Brain (organoid and tissue), 16 donors: ENCODE measurements at places on chromosomes 6 and 20. TPM values are rescaled to one million over a fixed set of nuclear protein-coding genes. Genes with fewer than 3 reads are reported as not detected.

The GMPR gene
- polyA plus RNA-seq = 28.9 TPM

- DNase-seq = no peak
Measured at GRCh38 chr20:15949391-15949790, 623.9 kb downstream of the KIF16B start.

GRCh38 chr6:32081168-32081990 is 27.8 kb downstream of the TNXB start:
- no peak for DNase-seq

- no peak for DNase-seq
Measured at GRCh38 chr6:159013229-159013628, 13.2 kb upstream of the RSPH3 start.
